ENCODE measurements at places on chromosomes 5 and 9.

GRCh38 chr5:150502106-150502505, 5.8 kb upstream of the NDST1 start:
- no peak for DNase-seq

GRCh38 chr9:4243113-4243512, 56.8 kb downstream of the GLIS3 start:
- DNase-seq: no peak

DNA sequence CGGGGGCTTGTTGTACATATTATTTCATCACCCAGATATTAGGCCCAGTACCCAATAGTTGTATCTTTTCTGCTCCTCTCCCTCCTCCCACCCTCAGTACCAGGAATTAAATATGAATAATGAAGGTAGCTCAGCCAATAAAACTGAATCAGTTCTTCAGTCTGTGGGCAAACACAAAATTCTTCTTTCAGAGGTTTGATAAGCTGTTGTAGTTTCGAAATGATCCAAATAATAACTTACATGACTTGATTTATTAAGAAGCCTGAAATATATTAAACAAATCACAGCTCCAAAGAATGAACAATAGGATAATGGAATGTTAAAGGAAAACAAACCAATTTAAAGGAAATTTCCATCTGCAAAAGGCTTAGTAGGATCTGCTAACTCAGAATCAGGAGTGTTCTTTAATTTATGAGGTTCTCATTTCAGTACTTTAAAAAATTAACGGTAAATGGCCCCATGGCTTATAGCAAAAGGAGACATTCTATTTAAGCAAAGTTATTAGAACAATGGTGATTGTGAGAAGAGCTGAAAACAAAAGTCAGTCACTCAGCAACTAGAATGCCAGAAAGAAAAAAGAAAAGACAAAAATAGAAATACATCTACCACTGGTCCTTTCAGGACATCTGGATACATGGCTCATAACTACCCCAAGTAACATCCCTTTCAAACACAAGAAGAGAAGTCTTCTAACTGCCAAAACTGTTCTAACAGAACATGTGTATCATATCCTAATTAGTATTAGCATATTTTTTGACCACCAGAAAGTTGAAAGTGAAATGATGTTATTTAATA, 62.4 kb downstream of the NR3C1 start:
- DNase-seq: no peak

DNA sequence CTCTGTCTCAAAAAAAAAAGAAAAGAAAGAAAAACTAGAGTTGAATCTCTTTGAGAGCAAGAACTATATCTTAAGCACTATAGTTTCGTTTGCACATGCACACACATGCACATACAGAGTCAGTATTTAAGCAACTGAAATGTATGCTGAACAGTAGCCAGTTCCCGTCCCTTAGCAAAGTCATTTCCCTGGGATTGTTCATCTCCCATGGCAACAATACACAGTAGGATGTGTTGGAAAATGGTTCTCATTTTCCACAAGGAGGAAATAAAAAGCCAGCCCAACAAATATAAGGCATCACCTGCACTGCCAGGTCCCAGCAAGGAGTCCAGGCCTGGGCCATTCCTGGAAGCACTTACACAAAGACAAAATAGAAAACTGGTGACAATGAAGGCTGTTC, 4.2 kb upstream of the ZNF346 start:
- DNase-seq: no peak

- DNase-seq: no peak
These were observed 386.9 kb upstream of the SMC2 start for GRCh38 chr9:103707181-103707580.

DNA sequence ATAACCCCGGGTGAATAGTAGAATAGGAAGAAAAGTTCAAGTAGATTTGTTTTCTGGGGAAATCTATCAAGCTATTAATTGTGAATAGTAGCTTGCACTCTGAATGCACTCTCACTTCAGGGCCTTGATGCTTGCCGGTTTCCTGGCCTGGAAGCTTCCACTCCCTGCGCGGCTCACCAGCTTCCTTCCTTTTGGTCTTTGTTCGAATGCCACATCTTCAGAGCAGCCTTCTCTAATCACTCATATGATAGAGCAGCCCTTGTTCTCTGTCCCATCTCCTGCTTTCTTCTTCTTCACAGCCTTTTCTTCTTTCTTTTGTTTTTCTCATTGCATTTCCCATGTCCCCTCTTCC, 146.7 kb downstream of the MAST4 start:
- no peak for DNase-seq

All from CD14-positive monocyte (primary cell).